ENCODE measurements at places on chromosomes 13 and 19.
A peak's percentile ranks its signal among the peaks of the same experiment; 100 is the strongest.

DNA sequence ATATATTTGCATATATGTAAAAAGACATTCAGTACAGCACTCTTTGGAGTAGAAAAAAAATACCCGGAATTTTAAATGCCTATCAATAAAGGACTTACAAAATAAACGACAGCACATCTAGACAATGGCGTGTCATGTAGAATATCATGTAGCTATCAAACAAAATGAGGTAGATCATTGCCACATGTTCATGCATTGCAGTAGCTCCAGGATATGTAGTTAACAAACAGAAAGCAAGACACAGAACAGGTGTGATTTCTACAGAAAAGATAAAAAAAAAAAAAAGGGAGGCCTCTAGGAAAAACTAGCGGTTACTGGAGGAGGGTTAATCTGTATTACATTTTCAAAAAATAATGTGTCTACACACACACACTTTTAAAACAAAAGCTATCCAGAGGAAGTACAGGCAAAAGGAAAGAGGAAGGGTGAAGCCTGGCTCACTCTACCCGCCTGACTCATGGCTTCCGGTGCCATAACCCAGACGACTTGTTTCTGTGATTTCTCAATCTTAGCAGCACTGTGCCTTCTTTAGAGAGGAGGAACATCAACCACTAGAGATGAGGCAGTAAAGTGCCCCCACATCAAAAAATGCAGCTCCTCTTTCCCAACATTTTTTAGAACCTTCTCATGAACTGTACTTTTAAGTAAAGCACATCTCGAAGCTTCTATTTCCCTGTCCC is 6.9 kb downstream of the KCTD12 start:
- DNase-seq = peak; percentile 53

- no peak for DNase-seq
Observed at GRCh38 chr19:49294401-49294800, 30.6 kb downstream of the SLC6A16 start.

DNA sequence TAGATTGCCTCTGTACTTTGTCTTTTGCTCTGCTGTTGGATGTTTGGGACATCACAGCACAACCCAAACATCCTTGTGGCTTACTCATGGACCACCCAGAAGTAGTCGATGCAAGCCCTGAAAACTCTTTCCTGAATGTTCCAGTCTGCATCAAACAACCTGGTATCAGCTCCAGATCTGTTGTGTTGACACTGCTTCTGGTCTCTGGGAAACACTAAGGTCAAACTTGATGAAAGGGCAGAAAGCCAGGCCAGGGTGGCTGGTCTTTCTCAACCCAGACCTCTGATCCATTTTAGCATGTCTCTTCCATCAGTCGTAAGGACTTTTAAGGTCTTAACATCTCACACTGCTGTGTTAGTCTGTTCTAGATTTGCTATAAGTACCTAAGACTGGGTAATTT is 265.7 kb downstream of the ZNF536 start:
- DNase-seq = no peak

DNA sequence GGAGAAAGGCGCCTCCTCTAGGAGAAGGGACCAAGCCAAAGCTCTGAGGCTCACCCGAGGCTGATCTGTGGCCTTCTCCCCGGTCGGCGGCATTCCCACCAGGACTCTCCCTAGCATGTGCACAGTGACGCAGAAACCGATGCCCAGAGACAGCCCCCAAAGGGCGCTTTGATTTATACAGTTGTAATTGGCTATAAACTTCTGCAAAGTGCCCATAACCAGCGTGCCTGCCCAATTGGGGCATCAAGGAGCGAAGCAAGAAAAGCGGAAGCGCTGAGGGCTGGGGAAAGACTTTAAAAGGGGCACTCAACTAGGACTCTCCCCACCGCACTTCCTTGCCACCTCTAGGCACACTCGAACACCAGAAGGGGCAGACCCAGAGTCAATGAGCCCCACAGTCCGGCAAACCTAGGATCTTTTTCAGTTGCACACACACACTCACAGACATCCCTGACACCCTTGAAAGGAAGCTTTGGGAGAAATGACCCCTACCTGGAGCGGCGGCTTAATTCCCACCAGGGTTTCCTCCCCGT is 1.8 kb downstream of the CDX2 start:
- peak; percentile 23 for DNase-seq

DNA sequence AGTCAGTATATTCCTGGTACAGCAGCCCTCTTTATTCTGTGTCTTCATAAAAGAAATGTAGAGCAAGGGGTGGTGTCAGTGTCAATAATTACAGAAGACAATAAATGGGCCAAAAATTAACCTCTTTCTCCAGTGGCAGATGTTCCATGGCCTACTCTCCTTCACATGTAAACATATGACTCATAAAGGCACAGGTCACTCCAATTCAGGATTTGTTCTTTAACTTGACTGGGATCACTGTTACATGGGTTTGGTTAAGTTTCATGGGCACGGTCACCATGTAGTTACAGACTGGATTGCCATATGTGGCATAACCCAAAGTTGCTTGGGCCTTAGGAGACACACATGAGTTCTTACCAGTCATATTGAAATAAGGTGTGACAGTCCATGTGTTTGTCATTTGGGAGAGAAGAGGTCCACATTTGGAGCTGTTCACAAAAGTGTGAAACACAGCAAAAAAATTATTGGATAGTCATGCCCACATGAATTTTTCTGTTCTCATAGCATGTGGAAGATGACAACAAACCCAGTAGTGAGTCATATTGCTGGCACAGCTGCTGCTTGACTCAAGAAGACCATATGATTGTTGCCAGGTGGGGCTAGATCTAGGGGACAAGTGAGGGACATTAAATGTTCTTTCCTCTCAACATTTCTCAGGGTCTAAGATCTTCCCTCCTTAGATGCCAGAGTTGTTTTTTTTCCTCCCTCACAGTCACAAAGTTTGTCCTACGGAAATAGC is 68.1 kb upstream of the HTR2A start:
- DNase-seq = no peak

GRCh38 chr19:51138549-51138979 is 3.5 kb upstream of the SIGLEC7 start:
- no peak for DNase-seq

- DNase-seq = no peak
Observed at GRCh38 chr13:94609196-94609595, 7.5 kb downstream of the GPR180 start.

GRCh38 chr19:35249848-35250711 is 1.3 kb downstream of the LSR start:
- DNase-seq = peak; percentile 8

DNA sequence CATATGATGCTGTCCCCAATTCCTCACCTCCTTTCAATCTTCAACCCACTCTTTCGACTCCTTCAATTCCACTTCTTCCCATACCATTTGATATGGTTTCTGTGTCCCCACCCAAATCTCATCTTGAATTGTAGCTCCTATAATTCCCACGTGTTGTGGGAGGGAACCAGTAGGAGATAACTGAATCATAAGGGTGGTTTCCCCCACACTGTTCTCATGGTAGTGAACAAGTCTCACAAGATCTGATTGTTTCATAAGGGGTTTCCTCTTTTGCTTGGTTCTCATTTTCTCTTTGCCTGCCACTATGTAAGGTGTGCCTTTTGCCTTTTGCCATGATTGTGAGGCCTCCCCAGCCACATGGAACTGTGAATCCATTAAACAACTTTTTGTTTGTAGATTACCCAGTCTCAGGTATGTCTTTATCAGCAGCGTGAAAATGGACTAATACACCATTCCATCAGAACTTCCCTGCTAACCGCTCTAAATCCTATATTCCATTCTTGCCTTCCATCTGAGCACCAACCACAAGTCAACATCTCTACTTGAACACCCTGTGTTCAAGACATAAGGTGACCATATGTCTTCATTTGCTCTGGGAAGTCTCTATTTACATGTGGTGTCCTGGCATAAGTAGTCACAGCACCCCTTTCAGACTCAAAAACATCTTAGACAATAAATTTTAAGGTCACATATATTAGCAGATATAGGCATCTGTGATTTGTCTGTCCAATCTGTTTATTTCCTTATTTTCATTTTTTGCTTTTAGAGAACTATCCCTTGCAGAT is 122.9 kb downstream of the TSHZ3 start:
- no peak for DNase-seq

DNA sequence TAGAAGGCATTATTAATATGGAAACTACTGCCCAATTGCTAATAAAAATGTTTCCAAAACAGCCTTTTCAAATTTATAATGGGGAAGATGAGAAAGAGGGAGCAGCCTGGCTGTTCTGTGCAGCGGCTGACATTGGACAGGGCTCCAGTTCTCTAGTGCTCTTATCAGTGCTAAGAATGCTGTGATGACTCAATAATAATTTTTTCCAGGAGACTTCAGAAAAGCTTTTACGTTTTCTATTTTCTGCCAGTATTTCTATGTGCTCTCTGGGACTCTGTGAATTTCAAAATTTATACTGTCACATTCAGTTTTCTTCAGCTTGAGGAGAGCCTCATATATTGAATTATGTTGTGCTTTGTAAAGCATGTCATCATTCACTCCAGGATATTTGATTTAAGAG is 209.6 kb downstream of the VWA8 start:
- DNase-seq = no peak

Measured in GM10248 (cell line).